ENCODE measurements at places on chromosomes 16 and 17.

GRCh38 chr16:1958715-1959268 lies 546 bp upstream of the NDUFB10 start:
- DNase-seq, result no peak

DNA sequence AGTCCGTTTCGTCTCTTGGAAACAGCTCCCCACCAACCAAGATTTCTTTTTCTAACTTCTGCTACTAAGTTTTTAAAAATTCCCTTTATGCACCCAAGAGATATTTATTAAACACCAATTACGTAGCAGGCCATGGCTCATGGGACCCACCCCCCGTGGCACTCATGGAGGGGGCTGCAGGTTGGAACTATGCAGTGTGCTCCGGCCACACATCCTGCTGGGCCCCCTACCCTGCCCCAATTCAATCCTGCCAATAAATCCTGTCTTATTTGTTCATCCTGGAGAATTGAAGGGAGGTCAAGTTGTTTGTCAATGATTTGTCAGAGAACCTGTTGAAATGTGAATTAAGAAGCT lies 48.2 kb downstream of the IL21R start:
- no peak for DNase-seq

- DNase-seq, result no peak
Measured at GRCh38 chr16:81447383-81448101, 2.9 kb downstream of the CMIP start.

- no peak for DNase-seq
Measured at GRCh38 chr16:25060920-25061319, 45.8 kb upstream of the ARHGAP17 start.

GRCh38 chr16:55542459-55543082 lies 23.9 kb upstream of the CAPNS2 start:
- DNase-seq, result peak; percentile 59

GRCh38 chr16:1707193-1707790 lies 1.3 kb downstream of the MAPK8IP3 start:
- peak; percentile 44 for DNase-seq

- no peak for DNase-seq
Measured at GRCh38 chr17:46121841-46122485, 71.3 kb downstream of the KANSL1 start.

DNA sequence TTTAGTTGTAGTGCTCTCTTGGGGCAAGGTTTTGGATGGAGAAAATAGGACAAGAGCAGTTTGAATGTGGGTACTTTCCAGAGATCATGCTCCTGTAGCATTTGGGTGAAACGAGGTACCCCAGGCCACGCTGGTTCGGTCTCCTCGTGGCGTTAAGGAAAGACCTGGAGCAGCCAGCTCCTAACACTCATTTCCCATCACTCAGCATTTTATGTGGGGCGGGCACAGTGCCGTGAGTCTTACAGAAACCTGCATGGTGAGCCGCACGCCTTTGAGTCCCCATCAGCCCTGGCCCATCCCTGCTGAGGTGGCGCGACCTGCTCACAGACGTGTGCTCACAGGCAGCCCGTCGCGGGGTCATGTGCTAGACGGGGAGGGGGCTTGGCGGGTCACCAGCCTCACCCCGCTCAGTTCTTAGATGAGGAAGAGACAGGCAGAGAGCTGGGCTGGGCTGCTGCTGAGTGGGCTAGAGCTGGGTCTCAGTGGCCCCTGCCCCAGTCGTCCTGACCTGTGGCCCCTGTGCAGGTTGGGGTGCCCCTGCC lies 37.3 kb downstream of the TBCD start:
- DNase-seq, result no peak

- DNase-seq, result peak; percentile 27
Measured at GRCh38 chr16:77816293-77816692, 27.9 kb downstream of the VAT1L start.
